ENCODE measurements at places on chromosomes 6 and 20.
A peak's percentile ranks its signal among the peaks of the same experiment; 100 is the strongest.

DNA sequence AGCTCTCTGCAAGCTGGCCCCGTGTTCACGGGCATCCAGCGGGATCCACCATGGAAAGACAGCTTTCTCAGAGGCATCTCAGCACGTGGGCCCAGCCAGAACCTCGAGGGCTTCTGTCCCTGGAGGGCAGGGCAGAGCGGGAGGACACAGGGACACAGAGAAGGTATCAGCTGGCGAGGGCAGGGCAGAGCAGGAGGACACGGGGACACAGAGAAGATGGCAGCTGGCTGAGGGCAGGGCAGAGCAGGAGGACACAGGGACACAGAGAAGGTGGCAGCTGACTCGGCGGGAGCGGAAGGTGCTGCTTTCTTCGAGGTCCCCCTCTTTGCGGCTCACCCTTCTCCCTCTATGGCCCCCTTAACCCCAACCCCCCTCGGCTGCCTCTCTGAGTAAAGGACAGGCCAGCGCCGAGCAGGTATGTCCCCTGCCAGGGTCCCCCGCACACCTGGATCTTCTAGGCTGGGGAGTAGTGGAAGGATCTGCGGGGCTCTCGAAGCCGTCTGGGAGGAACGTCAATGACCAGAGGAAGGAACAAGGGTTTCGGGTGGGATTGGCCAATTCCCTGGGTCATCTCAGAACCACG, 28.9 kb upstream of the BHLHE23 start:
- no peak for DNase-seq

DNA sequence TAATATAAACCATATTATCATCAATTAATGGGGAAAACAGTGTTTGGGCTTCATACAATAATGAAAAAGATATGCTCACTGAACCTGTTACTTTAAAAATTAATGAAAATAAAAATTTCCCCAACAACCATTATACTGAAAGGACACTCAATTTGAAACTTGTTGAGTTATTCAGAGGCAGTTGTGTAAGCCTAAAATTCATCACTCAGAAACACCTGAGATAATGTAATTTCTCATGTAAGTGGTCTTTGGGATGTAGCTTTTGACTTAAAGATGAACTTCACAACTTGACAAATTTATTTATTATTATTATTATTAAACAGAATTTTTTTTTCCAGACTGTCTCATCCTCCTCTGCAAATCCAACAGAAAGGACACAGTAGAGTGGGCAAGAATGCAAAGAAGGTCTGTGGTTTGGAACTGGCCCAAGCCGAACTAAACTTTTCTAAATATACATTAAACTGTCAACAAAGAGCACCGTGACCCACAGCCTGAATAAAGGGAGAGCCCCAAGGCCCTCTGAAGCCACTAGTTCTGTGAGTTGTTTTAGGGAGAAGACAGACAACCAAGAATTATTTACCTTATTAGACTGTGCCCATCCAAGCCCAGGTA, 32.2 kb upstream of the HEY2 start:
- DNase-seq = no peak

GRCh38 chr20:45934046-45934585, 367 bp upstream of the PCIF1 start:
- DNase-seq = no peak

GRCh38 chr6:117597755-117598154, 4.6 kb downstream of the GOPC start:
- no peak for DNase-seq

DNA sequence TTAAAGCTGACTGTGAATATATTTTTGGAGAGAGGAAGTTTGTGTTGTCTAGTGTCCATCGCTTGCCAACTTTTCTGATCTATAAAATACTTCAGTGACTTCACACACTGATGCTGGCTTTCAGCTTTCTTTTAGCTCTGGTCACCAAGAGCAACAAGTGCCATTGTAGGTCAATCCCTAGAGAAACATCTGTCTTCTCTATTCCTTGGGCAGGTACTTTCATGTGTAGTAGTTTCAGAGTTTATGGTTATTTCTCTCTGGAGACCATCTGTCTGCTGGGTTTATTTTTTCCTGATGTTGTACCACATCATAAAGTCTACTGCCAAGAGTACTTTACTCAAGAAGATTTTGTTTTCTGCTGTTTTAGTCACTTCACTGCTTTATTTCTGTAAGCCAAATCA, 249.9 kb downstream of the KHDC1L start:
- DNase-seq = no peak

DNA sequence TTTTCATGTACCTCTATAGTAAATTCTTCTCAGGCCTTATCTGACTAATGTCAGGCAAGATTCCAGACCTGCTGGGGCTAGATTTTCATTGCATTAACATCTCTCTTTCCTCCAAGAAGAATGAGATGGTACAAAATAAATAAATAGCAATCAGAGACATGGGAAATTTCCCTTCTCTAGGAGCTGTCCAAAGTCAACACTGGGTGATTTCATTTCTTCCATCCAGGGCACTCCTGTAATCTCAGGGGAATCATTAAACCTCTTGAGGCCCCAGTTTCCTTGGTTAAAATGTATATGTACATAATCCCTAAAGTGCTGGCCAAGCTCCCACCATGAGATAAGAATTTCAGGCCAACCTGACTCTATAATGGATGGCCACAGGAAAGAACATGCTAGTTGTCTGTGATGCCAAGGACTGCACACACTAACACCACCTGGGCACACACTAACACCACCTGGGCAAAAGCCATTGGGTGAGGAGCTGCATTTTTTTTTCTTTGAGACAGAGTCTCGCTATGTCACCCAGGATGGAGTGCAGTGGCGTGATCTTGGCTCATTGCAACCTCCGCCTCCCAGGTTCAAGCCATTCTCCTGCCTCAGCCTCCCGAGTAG, 912 bp downstream of the IL17F start:
- DNase-seq = no peak

DNA sequence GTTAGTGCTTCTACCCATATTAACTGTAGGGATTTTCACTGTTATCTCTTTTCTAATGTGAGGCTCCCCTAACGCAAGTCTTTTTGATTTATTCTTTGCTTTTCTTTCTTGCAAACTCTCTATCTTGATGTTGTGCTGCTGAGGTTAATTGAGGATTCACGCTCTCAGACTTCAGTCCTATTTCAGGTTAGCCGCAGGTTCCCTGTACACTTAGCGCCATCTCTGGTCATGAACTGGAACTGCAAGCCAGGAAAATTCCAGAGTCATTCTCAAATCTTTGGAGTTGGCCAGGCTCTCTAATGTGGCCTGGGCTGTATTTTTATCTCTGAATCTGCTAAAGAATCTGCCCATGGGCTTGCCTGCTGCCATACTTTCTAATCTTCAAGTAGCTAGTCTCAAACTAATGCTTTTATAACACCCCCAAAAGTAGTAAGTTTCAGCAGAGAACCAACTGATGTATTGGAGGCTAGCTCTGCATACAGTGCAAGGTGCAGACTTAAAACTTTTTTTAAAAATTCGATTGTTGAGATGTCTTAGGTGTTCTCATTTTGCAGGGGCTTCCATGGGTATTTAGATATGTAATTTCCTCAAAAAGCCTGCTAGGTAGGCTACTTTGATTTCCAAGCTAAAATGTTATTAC, 91.1 kb upstream of the OPRM1 start:
- DNase-seq = no peak

GRCh38 chr6:38179794-38180430, 360.4 kb downstream of the ZFAND3 start:
- peak; percentile 13 for DNase-seq

- DNase-seq = no peak
Measured at GRCh38 chr6:160992980-160993314, 1.4 kb downstream of the MAP3K4 start.

DNA sequence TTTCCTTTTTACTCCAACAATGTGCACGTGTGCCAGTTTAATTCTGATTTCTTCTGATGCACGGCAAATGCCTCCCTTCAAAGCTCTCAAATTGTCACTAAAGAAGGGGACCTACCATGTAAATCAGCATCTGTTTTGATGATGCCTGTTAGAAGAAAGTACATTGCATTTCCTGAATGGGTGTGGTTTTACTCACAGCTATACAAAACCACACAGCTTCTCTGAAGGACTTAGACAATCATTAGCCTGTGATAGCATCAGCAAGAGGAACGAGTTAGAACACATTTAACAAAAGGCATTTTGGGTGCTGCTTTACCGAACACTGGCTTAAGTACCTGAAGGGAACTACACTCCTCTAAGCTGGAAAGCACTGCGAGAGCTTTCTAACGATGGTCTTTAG, 109.4 kb downstream of the ATXN1 start:
- DNase-seq = no peak

GRCh38 chr6:131778169-131778568, 29.7 kb upstream of the ENPP1 start:
- no peak for DNase-seq

GRCh38 chr6:8105791-8106190, 3.4 kb upstream of the EEF1E1 start:
- DNase-seq = no peak

DNA sequence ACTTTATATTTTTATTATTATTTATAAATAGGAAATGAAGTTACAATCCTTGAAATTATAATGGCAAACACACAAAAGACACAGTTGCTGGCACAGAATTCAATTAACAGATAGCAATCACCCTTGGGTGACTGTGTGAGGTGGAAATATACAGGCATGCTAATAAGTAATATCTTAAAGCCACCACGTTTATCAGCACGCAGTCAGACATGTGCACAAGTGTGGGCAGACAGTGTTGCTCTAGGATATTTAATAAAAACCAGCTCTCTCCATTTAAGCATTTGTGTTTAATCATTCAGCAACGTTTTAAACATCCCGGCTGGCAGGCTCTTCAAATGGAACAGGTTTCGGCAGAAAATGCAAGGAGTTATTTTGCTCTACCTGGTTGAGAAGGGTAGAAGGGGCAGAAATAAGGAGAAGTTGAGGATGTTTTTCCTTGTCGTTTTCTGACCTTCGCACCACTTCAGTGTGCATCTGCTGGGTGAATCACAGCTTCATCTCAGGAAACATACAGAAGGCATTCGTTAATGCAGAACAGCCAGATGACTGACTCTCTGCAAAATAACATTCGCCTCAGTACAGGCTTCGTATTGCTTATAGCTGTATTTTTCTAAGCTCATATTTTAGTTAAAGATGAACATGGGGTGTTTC, 585.1 kb downstream of the QKI start:
- DNase-seq = no peak

- DNase-seq = no peak
Measured at GRCh38 chr6:5174756-5175549, 85.8 kb downstream of the LYRM4 start.

DNA sequence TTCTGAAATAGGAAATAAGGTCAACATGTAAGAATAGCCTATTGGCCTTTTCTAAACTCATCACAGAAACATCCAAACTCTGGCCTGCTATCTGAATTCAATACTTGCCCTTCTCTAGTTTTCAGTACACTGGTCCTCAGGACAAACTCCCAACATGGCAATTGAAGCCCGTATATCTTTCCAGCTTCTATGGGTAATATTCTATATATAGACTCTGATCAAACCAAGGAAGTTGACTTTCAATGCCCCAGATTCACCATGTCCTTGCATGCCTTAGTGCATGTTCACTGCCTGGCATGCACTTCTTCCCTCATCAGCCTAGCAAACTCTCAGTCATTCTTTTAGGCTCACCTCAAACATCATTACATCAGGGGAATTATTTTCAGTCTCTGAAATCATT, 73.2 kb downstream of the RSPO3 start:
- no peak for DNase-seq

GRCh38 chr20:46273717-46274116, 34.6 kb downstream of the CDH22 start:
- DNase-seq = no peak

DNA sequence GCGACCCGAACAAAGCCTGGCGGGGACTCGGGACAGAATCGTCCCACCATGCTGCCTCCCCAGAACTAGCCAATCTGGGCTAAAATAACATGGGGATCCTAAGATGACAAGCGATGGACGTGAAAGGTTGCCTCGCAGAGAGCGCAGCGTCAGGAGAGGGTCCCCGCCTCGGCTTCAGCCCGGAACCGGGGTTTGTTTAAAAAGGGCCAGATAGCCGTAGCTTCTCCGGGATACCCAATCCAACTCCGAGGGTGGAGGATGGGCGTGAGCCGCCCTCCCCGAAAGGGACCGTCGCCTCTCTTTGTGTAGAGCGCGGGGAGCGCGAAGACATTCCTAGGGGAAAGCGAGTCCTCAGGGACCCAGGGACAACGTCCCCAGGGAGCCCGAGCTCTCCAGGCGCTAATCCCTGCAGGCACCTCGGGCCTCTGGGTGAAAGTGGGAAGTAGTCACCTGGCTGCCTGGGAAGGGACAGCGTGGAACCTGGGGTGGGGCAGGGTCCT, 643 bp downstream of the CD24 start:
- DNase-seq = no peak

DNA sequence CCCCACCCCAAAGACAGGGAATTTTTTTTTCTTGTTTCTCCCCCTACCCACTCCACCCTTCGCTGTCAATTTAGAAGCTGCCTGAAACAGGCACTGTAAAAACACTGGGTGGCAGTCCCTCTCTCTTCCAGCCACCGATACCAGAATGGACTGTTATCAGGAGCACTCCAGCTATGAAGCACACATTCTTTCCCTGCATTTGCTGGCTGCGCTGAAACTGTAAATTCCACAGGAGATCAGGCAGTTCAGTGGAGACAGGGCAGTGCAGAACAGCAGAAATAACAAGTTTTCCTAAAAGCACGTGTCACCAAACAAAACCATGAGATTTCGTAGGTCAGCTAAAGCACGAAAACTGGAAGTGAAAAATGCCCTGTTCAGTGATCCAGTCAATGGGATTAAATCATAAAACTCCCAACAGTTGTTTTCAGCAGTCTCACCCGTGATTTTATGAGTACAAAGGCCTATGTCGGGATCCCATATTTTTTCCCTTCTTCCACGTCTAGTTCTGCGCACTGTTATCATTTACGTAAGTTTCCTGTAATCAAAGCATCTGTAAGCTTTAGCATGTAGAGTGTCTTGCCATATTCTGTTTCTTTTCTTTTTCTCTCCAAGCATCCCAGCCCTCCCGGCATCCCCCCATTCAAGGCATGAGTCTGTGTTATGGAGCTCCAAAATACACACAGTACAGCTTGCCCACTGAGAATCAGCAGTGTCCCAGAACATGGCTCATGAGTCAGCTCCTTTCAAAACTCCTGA, 359.9 kb upstream of the EPHA7 start:
- DNase-seq = no peak

GRCh38 chr20:17856024-17856564, 112.5 kb downstream of the SNX5 start:
- DNase-seq = no peak

GRCh38 chr6:105981002-105981887, 104.9 kb upstream of the PRDM1 start:
- DNase-seq = peak; percentile 65

- no peak for DNase-seq
Measured at GRCh38 chr20:37727957-37728634, 34.3 kb downstream of the CTNNBL1 start.

GRCh38 chr6:11586536-11586935, 49.0 kb downstream of the TMEM170B start:
- DNase-seq = no peak

- no peak for DNase-seq
Measured at GRCh38 chr6:129667621-129668020, 42.4 kb downstream of the ARHGAP18 start.

- no peak for DNase-seq
Measured at GRCh38 chr6:158060455-158061360, 79.0 kb downstream of the SYNJ2 start.

Data from activated CD4-positive, CD25-positive, alpha-beta regulatory T cell treated with anti-CD3 and anti-CD28 coated beads, Interleukin-2, amount 50 U/mL, for 72 hours (primary cell).